Heart left ventricle (tissue), 16 donors: ENCODE measurements at places on chromosomes 2 and 18. TPM values are rescaled to one million over a fixed set of nuclear protein-coding genes. Genes with fewer than 3 reads are reported as not detected.
A peak's percentile ranks its signal among the peaks of the same experiment; 100 is the strongest.

The MAP3K19 gene
- total RNA-seq, result not detected

The ACMSD gene
- not detected for total RNA-seq

- H3K4me1 ChIP-seq, result peaks cover 4% of the 10 kb centered on the region
- no peak overlapping the region for H3K4me3 ChIP-seq
- no peak overlapping the region for H3K27ac ChIP-seq
- no peaks in the 10 kb centered on the region for H3K36me3 ChIP-seq
- no peaks in the 10 kb centered on the region for H3K27me3 ChIP-seq
Measured at GRCh38 chr2:219688560-219689445, 61.4 kb downstream of the SLC4A3 start.

DNA sequence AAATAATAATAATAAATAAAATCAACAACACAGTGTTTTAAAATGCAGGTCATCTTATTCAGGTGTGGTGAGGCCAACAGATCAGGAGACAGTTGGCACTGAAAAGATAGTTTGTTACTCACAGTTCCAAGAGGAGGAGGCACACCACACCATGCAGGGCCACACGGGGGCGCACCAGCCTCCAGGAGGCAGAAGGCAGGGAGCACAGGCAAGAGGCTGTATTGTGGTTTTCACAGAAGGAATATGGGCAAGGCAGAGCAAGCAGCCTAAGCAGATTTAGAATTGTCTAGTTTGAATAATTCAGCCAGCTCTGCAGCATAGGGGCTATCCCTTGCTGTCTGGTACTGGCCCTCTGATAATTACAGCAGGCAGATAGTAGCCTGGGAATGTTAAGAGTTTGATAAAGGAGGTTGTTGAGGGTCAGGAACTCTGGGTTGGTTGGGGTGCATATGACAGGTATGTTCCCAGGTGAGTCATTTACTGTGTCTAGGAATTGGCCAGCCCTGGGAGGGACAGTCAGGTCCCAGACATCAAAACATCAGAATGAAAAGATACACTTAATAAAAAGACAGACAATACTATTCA lies 31.3 kb downstream of the KIAA2012 start:
- no peaks in the 10 kb centered on the region for H3K4me1 ChIP-seq
- no peaks in the 10 kb centered on the region for H3K27me3 ChIP-seq
- no peak overlapping the region for H3K4me3 ChIP-seq
- H3K27ac ChIP-seq, result no peak overlapping the region
- DNase-seq, result no peak

The CCDC148 gene
- total RNA-seq, result 1.2 TPM

DNA sequence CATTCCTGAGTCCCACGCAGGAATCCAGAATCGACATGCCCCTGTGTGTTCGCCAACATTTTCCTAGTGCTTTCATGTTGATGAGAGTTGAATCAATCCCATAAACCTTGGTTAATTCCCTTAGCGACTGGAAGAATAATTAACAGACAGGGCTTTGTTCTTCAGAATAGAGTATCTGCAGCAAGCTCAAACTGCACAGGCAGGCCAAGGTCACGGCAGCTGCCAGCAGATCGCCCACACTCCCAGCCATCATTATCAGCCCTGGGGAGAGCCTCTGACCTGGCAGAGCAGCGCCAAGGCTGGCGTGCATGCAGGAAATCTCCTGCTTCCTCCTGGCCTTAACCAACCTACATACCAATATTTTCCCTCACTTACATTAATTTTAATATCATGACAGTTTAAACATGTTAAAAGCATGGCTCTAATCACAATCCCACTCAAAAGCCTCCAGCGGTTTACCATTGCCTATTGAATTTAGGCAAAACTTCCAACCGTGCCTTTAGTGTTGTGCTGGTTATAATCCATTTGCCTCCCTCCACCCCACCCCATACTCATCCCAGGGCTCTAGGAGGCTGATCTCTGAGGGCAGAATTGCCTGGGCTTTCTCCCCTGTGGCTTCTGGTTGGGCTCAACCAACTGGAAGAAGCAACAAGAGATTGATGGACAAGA lies 46.8 kb upstream of the NCK2 start:
- H3K4me3 ChIP-seq, result no peak overlapping the region
- no peaks in the 10 kb centered on the region for H3K27me3 ChIP-seq
- no peaks in the 10 kb centered on the region for H3K36me3 ChIP-seq
- peak overlapping the region; percentile 51 for H3K27ac ChIP-seq
- no peaks in the 10 kb centered on the region for H3K4me1 ChIP-seq

The DES gene
- total RNA-seq, result 16,727 TPM

DNA sequence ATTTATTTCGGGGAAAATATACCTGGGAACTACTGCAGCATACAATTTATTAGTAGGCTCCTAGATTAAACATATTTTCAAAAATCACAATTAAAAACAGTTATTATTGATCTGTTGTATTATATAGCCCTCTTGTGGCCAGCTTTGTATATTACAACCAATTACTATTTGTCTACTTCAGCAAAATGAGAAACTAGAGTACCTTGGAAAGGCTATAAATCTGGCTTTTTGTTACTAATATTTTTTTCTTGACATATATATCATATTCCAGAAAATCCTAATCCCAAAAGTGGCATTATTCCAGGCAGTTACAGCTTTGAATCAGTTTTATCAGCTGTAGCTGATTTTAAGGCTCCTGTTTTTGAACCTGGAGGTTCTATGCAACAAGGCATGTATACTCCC lies 101.2 kb downstream of the UBR3 start:
- H3K27ac ChIP-seq, result no peak overlapping the region
- no peaks in the 10 kb centered on the region for H3K4me1 ChIP-seq

- H3K4me1 ChIP-seq, result no peaks in the 10 kb centered on the region
- H3K4me3 ChIP-seq, result no peak overlapping the region
- H3K36me3 ChIP-seq, result peaks cover 27% of the 10 kb centered on the region
- H3K27me3 ChIP-seq, result no peaks in the 10 kb centered on the region
Measured at GRCh38 chr2:33372940-33373553, 103.4 kb upstream of the RASGRP3 start.

- H3K36me3 ChIP-seq, result no peaks in the 10 kb centered on the region
- peak within 1 kb of the TSS; percentile 61 for H3K4me3 ChIP-seq
- peaks cover 18% of the 10 kb centered on the region for H3K4me1 ChIP-seq
- DNase-seq, result peak; percentile 54
- H3K27ac ChIP-seq, result peak within 1 kb of the TSS; percentile 87
Measured at GRCh38 chr2:233059797-233060500, at the start of gene INPP5D. INPP5D (plus strand) TSS chr2:233060342; CDS start chr2:233060479, 137 bp downstream.

The LAPTM4A gene
- 213 TPM for total RNA-seq

DNA sequence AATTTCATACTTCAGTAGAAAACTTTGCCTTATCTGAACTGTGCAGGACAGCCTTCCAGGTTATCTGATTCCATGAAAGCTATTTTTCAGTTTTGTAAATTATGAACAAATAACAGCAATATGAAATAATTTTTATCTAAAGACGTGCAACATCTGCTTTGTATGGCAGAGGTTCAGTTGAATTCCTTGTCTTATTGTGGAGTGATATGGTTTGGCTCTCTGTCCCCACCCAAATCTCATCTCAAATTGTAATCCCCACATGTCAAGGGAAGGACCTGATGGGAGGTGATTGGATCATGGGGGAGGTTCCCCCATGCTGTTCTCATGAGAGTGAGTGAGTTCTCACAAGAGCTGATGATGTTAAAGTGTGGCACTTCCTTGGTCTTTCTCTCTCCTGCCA lies 18.1 kb upstream of the RPIA start:
- no peaks in the 10 kb centered on the region for H3K4me1 ChIP-seq
- no peaks in the 10 kb centered on the region for H3K36me3 ChIP-seq
- H3K4me3 ChIP-seq, result no peak overlapping the region
- H3K27me3 ChIP-seq, result no peaks in the 10 kb centered on the region

DNA sequence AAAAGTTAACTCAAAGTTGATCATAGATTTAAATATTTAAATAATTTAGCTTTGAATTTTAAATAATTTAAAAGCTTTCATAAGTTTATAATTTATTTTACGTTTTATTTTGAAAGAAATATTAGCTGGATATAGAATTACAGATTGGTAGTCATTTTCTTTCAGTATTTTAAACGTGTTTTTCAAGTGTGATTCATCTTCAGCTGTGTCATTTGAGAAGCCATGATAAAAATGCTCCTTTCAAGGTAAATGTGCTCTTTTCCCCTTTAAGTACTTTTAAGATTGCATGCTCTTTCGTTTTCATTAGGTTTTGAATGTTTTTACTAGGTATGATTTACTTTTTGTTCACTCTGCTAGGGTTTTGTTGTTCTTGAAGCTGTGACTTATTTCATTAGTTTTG lies 116.8 kb upstream of the FIGN start:
- no peaks in the 10 kb centered on the region for H3K4me1 ChIP-seq
- DNase-seq, result no peak
- no peaks in the 10 kb centered on the region for H3K27me3 ChIP-seq
- no peak overlapping the region for H3K4me3 ChIP-seq
- H3K36me3 ChIP-seq, result no peaks in the 10 kb centered on the region

- no peak overlapping the region for H3K27ac ChIP-seq
- no peak overlapping the region for H3K4me3 ChIP-seq
- no peaks in the 10 kb centered on the region for H3K27me3 ChIP-seq
- no peaks in the 10 kb centered on the region for H3K4me1 ChIP-seq
Measured at GRCh38 chr18:45935591-45936335, 31.4 kb downstream of the EPG5 start.

DNA sequence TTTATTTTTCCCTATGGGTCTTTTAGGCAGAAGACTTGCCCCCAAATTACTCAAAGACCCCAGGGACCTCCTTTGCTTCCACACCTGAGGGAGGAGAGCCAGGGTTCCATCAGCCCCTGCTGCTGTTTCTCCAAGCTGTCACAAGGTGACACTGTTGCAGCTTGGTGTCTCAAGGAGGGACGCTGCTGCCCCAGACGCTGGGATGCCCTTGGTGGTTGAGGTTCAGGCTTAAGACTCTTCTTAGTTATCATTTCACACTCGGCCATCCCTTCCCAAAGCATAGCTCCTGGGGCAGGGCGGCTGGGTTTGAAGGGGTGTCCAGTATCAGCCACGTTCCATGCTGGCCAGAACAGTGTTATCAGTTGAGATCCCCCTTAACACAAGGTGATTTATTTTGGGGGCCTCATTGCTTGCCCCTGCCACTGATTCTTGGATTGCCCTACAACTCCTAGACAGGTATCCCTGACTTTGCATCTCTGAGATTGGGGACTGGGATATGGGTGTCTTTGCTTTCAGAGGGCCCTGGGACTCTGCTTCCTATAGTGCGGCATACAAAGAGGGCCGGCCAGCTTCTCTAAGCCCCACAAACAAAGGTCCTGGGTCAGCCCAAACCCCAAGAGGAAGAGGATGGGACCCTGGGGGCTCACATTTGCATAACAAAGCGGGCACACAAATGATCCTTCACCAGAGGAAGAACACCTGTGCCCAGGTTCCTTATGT lies 22.7 kb downstream of the GPR55 start:
- no peaks in the 10 kb centered on the region for H3K27me3 ChIP-seq
- H3K27ac ChIP-seq, result no peak overlapping the region
- H3K4me3 ChIP-seq, result no peak overlapping the region
- no peaks in the 10 kb centered on the region for H3K36me3 ChIP-seq
- DNase-seq, result no peak
- H3K4me1 ChIP-seq, result no peaks in the 10 kb centered on the region

- no peak for DNase-seq
- no peaks in the 10 kb centered on the region for H3K27me3 ChIP-seq
- H3K4me3 ChIP-seq, result no peak overlapping the region
Measured at GRCh38 chr2:18445433-18446320, 114.8 kb downstream of the RDH14 start.

DNA sequence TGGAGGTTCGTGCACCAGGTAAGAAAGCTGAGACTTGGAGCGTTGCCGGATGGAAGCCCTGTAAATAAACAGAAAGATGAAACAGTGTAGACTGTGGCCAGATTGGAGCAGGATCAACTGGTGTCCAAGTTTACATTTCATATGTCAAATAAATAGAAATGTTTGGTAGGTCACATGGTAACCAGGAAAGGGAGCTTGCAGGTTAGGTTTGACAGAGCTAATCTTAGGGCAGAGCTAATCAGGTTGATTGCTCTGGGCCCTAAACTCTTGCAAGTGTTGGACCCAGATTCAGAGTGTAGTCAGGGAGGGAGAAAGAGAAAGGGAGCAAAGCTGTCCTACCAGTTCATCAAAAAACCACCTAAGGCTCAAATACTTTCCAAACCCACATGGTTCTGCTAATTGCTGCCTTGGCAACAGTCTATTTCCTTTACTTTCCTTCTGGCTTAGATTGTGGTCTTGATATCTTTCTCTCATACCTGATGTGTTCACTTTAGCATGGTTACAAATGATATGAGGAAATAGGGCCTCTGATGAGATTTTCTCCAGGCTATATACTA lies 63.2 kb downstream of the G6PC2 start:
- no peaks in the 10 kb centered on the region for H3K27me3 ChIP-seq
- H3K4me1 ChIP-seq, result no peaks in the 10 kb centered on the region
- H3K36me3 ChIP-seq, result no peaks in the 10 kb centered on the region
- no peak for DNase-seq

The FOXI3 gene
- not detected for total RNA-seq

DNA sequence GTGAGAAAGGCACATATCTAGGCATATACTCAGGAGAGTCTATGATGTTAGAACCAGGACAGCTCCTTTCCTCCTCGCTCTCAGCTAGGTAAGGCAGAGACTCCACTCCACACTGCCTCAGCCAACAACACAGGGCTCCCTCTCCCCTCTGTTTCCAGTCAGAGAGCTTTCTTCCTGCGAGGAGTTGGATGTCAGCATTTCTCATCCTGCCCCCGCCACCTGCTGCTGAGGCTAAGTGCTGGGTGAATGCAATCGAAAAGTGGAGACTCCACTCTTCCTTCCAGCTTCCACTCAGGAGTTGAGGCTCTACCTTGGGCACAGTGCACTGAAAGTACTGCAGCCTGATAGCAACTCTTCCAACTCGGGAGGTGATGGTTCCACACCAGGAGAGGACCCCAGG lies 177.2 kb upstream of the RAB6C start:
- no peaks in the 10 kb centered on the region for H3K4me1 ChIP-seq
- H3K4me3 ChIP-seq, result no peak overlapping the region
- no peak for DNase-seq
- H3K27me3 ChIP-seq, result peaks cover 15% of the 10 kb centered on the region

DNA sequence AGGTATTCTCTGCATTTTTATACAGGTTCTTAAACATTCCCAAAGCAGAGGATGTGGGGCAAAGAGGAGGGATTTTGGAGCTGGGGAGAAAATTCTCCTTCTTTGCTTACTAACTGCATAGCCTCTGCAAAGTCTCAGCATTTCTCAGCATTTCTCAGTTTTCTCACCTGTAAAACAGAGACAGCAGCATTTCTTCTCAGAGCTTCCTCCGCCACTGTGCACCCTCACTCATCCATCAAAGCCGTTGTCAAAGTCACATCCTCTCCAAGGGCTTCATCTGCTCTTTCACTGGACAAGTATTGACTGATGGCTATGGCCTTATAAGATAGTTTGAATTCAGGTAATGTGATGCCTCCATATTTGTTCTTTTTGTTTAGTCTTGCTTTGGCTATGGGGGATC lies 17.4 kb downstream of the MYO7B start:
- H3K4me1 ChIP-seq, result no peaks in the 10 kb centered on the region
- H3K4me3 ChIP-seq, result no peak overlapping the region
- H3K27ac ChIP-seq, result no peak overlapping the region

The MAP4K4 gene
- 98.1 TPM for total RNA-seq

GRCh38 chr18:47209171-47209570 lies 33.0 kb upstream of the IER3IP1 start:
- no peak overlapping the region for H3K27ac ChIP-seq
- H3K36me3 ChIP-seq, result no peaks in the 10 kb centered on the region
- no peaks in the 10 kb centered on the region for H3K27me3 ChIP-seq
- no peak overlapping the region for H3K4me3 ChIP-seq
